ENCODE measurements at places on chromosomes 3 and 15.

- no peak for DNase-seq
Measured at GRCh38 chr3:45670991-45671390, 18.2 kb upstream of the SACM1L start.

GRCh38 chr15:41713047-41713446 lies 52.8 kb downstream of the MGA start:
- no peak for DNase-seq

GRCh38 chr15:39207532-39208115 lies 373.3 kb upstream of the THBS1 start:
- no peak for DNase-seq

- no peak for DNase-seq
Measured at GRCh38 chr3:184812662-184813042, 686 bp downstream of the VPS8 start.

- DNase-seq: no peak
Measured at GRCh38 chr3:14822134-14822533, 3.4 kb downstream of the FGD5 start.

Data from CD4-positive, alpha-beta T cell treated with Interleukin-4 for 4 hours (primary cell).